ENCODE measurements at places on chromosomes 7 and 10.

DNA sequence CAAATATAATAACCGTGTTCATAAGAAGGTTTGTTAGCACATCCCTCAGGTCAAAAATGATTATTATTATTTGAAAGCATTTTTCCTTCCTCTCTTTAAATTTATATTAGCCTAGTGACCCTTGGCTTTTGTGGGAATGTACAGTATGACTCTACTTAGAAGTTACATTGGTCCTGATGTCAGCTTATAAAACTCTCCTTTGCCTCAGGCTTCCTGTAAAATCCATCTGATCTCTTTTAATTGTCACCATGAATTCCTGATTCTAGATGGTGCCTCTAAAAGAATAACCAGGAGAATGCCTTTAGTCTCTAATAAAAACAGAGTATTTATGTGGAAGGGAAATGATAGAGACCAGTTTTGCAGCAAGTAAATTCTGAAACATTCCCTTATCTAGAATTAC is 1134.4 kb downstream of the XPNPEP1 start:
- no peak for DNase-seq

DNA sequence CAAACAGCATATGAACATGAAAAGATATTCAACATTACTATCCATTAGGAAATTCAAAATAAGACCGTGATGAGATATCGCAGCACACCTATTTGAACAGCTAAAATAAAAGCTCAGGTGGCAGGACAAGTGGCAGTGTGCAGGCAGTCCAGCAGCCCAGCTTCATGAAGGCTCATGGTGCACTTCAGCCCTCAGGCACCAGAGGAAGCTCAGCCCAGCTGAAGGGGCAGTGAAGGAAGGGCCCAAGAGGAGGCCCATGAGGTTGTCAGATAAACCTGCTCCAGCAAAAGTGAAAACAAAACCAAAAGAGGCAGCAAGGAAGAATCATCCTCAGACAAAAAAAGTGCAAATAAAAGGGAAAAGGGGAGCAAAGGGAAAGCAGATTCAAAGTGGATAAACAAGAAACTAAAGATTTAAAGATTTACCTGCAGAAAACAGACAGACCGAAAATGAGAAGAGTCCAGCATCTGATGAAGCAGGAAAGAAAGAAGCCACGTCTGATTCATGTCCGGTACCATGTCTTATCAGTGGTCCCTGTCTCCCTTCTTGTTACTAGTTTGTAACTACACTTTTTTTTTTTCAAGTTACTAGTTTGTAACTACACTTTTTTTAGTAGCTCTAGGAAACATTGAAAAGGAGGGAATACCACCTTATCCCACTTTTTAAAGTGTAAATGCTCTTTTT is 15.0 kb upstream of the FAM24B start:
- no peak for DNase-seq

- no peak for DNase-seq
Measured at GRCh38 chr7:69358163-69358821, 240.0 kb upstream of the AUTS2 start.

DNA sequence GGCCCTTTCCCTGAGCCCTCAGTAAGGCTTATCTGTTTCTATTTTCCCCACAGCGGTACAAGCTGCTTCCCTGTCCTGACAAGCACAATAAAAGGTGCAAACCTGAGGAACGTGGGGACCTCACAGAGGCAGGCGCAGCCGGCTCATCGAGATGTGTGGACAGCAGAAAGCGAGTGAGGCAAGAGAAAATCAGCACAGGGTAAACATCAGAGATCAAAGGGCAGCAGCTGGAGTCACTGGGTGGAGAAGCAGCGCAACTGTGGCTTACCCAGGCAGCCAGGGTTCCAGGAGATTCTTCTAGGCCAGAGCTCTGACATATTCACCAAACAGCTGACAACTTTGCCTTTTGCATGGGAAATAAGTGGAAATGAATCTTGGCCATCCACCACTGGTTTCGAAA is 212.6 kb downstream of the WDR11 start:
- DNase-seq = no peak

GRCh38 chr7:30166155-30166840 is 31.5 kb downstream of the MTURN start:
- peak; percentile 43 for DNase-seq

- no peak for DNase-seq
Measured at GRCh38 chr10:86263209-86263608, 103.4 kb downstream of the GRID1 start.

- DNase-seq = no peak
Measured at GRCh38 chr7:40014376-40014775, 64.3 kb downstream of the CDK13 start.
